ENCODE measurements at places on chromosomes 12 and 14.
A peak's percentile ranks its signal among the peaks of the same experiment; 100 is the strongest.

DNA sequence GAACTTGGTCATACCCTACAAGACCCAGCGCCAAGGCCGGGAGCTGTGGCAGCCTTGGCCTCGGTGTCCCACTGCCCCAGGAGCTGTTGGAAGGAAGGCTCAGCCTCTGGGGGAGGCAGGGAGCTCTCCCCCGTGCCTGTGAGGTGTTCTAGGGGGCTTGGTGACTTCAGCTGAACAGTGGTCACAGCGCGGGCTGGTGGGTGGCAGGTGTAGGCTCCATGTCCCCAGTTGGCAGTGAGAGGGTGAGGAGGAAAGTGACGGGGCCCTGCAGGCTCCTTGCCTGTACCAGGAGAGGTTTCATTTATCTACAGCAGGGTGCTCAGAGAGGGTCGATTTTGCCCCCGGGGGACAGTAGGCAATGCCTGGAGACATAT lies 47.5 kb downstream of the DLK1 start:
- DNase-seq = no peak

DNA sequence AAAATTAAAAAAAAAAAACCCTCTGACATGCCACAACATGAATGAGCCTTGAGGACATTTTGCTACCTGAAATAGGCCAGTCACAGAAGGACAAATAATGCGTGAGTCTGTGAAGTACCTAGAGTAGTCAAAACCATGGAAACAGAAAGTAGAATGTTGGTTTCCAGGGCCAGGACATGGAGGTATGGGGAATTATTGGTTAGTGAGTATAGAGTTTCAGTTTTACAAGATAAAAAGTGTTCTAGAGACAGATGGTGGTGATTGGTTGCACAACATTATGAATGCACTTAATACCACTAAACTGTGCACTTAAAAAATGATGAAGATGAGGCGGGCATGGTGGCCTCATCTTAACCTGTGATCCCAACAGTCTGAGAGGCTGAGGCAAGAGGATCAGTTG lies 47.6 kb upstream of the ZFP36L1 start:
- no peak for DNase-seq

GRCh38 chr12:101609198-101609597 lies 14.4 kb downstream of the MYBPC1 start:
- DNase-seq = no peak

GRCh38 chr14:81454572-81455218 lies 54.6 kb upstream of the STON2 start:
- no peak for DNase-seq

GRCh38 chr14:103581954-103582703 lies 19.4 kb downstream of the COA8 start:
- no peak for DNase-seq

DNA sequence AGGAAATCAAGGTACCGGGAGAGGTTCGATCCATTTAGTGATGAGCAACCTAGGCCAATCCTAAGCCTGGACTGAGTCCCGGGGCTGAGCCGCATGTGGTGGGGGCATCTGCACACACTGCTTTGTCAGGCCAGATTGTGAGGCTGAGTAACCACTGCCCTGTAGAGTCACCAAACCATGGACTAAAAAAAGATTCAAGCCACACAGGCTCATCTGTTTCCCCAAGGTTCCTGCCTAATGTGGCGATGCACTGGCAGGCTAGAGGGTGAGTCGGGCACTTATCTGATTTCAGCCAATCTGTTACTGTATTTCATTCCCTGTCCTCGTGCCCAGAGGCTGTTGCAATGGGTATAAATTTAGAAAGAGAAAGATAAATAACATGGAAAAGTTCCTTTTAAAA lies 140.8 kb downstream of the TTC7B start:
- peak; percentile 38 for DNase-seq

- peak; percentile 66 for DNase-seq
Observed at GRCh38 chr12:89461649-89462612, 62.7 kb downstream of the GALNT4 start.

DNA sequence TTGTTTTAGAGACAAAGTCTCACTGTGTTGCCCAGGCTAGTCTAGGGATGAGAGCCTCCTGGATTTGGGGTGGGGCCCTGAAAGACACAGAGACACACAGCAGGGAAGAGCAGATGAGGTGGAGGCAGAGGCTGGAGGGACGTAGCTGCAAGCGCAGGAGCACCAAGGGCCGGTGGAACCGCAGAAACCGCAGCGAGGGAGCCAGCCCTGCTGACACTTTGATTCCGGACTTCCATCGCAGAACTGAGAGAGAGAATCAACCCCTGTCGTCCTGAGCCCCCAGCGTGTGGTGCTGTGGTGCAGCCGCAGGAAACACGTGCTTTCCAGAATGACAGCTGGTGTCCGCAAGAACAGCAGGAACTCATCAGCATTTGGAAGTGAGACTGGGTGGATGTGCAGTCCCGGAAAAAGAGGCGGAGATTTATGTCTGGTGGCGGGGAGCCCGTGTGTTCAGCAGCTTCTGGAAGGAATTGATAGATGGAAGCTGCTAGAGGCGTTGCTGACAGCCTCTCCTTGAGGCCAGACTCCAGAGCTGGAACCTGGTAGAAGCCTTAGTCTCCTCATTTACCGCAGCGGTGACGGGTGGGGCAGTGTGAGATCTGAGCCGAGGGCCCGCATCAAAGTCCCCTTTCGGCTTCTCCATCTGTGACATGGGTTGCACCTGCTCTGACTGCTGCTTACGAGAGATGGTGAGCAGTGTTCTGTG lies 21.9 kb upstream of the KLC1 start:
- peak; percentile 98 for DNase-seq

DNA sequence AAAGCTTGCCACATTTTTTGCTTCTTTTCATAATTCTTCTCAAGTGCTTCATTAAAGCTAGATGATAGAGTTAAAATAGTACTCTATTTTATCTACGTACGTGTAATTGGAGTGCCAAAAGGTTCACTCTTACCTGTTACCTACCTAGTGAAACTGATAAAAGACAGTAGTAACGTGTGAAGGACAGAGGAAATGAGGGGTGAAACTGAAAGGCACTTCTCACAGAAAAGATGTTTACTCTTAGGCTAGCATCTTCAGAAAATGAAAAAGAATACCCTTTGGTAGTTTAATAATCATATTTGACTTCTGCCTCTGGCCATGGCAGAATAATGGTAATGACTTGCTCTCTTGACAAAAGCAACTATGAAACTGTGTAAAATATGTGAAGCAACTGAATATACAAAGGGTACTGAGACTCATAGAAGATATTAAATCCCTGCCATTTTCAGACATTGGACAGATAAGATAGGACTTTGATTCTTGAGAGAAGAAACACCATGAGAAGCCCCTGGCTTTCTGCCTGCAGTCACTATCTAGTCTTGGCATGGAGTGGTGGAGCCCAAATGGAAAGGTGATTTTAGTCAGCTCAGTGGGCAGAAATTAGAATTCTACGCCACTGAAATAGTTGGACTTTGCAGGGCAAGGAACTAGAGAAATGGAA lies 6.3 kb upstream of the EVL start:
- no peak for DNase-seq

DNA sequence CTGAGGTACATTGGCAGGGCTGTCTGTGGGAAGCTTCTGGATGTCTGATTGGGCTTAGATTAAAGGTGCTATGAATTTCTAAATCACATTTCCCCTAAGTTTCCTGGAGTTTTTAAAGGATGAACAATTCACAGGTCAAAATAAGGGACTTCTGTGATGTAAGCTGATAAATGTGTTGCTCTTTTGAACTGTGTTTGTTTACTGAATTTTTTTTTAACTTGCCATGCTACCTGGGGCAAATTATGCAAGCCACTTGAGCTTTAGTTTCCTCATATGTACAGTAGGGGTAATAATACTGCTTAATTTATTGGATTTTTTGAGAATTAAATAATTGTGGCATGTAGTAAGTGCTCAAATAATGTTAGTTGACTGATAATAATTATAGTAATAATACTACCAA lies 52.8 kb upstream of the CCDC91 start:
- DNase-seq = no peak

DNA sequence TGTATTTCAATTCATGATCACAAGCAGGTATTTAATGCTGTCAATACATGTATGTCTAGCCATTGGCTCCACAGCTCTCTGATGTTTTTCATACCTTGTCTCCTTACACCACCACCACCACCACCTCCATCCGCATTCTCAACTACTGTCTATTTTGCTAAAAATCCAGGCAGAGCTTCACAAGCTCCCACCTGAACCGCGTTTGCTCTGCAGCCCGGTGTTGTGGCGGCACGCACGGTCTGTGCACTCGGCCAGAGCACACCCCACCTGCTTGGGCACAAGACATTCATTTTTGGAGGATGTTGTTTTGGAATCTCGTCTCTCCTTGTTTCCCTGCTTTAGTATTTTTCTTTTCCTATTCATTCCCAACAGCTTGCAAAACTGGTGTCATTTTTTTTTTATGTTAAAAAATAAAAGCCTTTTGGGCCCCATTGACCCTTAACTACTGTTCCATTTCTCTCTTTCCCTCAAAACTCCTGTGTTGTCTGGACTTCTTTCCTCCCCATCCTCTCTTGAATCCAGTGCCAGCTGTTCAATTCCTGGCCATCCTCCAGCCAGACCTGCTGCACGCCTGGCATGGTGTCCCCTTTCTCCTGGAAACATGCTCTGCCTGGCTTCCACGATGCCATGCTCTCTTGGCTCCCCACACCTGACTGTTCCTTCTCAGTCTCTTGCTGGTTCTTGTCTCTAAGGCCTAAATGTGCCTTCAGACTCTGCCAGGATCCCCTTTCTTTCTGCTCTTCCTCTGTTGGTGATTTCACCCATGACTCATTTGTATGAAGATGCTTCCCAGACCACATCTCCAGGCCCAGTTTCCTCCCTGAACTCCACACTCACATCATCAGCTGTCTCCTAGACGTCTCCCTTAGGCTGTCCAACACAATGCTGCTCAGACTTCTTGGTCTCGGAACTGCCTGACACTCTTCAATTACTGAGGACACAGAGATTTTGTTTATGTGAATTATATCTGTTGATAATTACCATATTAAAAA lies 37.9 kb downstream of the PIWIL1 start:
- no peak for DNase-seq

DNA sequence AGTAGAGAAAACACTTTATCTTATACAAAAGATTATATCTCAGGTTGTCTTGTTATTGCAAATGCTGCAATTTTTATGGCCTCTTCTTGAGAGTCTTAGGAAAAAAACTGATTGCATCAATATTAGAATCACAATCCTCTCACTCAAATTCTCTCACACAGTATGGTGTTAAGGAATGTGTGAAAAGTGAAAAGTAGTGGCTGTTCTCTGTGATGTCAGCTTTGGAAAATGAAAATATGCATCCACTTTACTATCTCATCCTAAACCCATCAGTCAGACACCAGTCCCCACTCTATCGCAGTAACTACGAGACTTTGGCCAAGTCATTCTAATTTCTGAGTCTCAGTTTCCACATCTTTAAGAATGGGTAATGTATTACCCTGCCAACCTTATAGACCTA lies 32.6 kb upstream of the NTF3 start:
- peak; percentile 10 for DNase-seq

DNA sequence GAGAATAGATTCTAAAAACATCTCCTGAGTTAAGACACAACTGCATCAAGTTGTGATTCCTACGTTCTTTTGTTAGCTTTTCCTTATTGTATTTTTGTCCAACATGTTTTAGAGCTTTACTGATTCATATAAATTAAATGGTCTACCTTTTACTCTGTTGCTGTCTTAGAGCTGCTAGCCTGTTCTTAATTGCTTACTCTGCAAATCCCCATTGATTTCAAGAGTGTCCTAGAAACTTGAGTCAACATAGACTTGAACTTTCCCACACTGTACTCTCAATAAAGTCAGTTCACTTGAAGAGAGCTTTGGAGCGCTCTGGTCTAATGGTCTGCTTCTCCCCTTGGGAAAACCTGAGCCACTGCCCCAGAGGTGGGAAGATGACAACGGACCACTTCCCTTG lies 343.9 kb downstream of the CCER1 start:
- DNase-seq = no peak

DNA sequence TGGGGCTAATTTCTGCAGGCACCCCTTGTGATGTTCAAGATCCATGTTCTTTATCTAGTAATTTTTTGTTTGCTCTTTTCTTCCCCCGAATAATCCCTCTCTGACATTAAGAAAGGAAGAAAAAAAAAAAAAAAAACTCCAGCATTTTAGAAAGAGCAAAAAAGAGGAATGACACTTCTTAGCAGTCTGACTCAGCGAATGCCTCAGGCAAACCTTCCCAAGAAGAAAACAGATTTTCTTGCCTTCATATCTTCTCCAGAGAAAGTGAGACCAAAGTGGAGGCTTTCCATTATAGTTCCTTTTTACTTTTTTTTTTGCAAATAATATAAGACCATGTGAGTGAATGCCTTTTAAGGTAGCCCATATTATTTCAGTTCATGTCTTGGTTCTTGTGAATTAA lies 479.0 kb upstream of the SYT1 start:
- no peak for DNase-seq

DNA sequence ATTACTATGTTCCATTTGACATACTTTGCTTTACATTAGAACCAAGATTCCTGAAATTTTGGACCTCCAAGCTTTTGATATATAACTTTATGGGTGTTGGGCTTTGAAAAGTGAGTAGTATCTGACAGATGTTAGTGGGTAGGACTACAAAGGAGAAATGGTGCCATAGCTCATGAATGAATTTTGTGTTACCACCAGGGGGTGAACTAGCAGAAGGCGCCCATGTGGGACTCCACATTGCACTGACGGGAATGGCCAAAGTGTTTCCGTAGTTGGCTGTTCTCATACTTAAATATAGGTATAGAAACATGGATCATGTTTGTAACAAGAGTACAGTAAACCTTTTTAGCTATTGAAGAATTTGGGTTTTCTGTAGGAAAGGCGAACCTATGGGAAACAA lies 337.5 kb downstream of the FLRT2 start:
- DNase-seq = no peak

- no peak for DNase-seq
Observed at GRCh38 chr12:15717940-15718567, 71.1 kb downstream of the EPS8 start.

DNA sequence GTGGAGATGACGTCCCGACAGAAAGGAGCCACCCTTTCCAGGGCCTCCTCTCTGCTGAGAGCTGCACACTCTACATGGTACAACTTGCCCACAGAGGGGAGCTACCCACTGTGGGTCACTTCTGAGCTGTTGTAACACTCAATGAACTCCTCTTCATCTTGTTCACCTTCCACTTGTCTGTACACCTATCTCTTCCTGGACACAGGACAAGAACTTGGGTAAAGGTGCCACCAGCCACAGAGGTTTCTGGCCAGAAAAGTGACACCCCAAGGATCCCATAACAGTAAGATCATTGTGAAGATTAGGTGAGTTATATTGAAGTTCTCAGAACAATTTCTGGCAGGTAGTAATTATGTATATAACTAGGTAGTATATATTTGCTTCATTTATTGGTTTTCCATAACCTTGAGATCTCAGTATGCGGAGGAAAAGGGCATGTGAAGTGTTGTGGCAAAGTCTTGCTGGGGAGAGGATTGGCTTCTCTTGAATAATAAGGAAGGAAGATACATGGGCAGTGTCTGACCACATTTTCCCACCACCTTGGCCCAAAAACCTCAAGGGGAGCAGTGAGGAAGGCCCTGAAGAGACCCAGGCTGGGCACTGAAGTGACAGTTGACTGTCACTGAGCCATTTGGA lies 34.2 kb downstream of the KRT76 start:
- no peak for DNase-seq

DNA sequence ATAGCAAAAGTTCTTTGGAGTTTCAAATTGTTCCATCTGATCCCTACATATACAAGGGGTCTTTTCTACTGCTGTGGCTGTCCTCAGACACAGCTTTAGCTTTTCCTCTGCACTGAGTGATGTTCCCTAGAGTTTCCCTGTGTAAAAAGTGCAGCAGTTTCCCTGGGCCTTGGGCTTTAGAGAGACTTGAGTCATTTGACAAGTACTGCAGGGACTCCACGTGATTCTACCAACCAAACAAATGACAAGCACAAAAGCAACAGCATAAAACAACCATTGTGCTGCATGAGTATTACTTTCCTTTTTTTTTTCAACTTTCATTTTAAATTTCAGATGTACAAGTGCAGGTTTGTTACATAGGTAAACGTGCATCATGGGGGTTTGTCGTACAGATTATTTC lies 272.8 kb downstream of the PDZRN4 start:
- DNase-seq = no peak

All from fibroblast of upper back skin (primary cell).